ENCODE measurements at places on chromosomes 4 and X. TPM values are rescaled to one million over a fixed set of nuclear protein-coding genes. Genes with fewer than 3 reads are reported as not detected.

- H3K27me3 ChIP-seq = no peaks in the 10 kb centered on the region
- H3K4me1 ChIP-seq = no peaks in the 10 kb centered on the region
- no peak for DNase-seq
These were observed 236.7 kb downstream of the FAT4 start for GRCh38 chr4:125551466-125551865.

- H3K36me3 ChIP-seq = no peaks in the 10 kb centered on the region
- no peak for DNase-seq
- H3K4me3 ChIP-seq = no peak overlapping the region
- no peaks in the 10 kb centered on the region for H3K4me1 ChIP-seq
- H3K27me3 ChIP-seq = no peaks in the 10 kb centered on the region
- H3K27ac ChIP-seq = no peak overlapping the region
These were observed 172.0 kb upstream of the GLRA2 start for GRCh38 chrX:14357314-14357713.

GRCh38 chr4:186158021-186158813 is 33.1 kb upstream of the CYP4V2 start:
- no peak overlapping the region for H3K4me3 ChIP-seq
- no peaks in the 10 kb centered on the region for H3K36me3 ChIP-seq
- H3K27ac ChIP-seq = no peak overlapping the region

DNA sequence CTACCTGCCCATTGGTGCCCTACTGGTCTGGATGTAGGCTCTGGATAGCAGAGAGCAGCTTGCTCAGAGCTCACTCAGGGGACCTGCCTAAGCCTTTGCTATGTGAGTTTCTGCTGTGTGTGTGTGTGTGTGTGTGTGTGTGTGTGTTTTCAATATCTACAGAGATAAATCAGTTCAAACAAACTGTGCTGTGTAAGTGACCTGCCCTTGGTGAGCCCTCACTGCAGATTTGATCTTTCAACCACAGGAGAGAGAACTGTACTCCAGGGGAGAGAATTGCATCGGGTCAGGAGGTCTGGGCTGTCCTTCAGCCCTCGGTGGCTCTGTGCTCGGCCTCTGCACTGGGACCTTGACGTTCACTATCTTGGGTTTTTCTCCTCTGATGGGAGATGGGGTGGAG is 35.0 kb upstream of the CDKN2AIP start:
- H3K4me3 ChIP-seq = no peak overlapping the region
- no peaks in the 10 kb centered on the region for H3K36me3 ChIP-seq
- H3K27me3 ChIP-seq = no peaks in the 10 kb centered on the region
- no peak for DNase-seq
- no peaks in the 10 kb centered on the region for H3K4me1 ChIP-seq
- no peak overlapping the region for H3K27ac ChIP-seq

The NPNT gene
- 4.9 TPM for total RNA-seq

The FMR1 gene
- total RNA-seq = 44.6 TPM

The SRPX gene
- 5.1 TPM for total RNA-seq
